Activated T-cell treated with anti-CD3 and anti-CD28 coated beads, Interleukin-2, amount 50 U/mL, for 72 hours (primary cell): ENCODE measurements at places on chromosomes 5 and 9. TPM values are rescaled to one million over a fixed set of nuclear protein-coding genes. Genes with fewer than 3 reads are reported as not detected.

- DNase-seq, result no peak
Measured at GRCh38 chr9:37952731-37953130, 48.8 kb upstream of the SLC25A51 start.

Gene ENC1
- total RNA-seq, result 0.60 TPM

DNA sequence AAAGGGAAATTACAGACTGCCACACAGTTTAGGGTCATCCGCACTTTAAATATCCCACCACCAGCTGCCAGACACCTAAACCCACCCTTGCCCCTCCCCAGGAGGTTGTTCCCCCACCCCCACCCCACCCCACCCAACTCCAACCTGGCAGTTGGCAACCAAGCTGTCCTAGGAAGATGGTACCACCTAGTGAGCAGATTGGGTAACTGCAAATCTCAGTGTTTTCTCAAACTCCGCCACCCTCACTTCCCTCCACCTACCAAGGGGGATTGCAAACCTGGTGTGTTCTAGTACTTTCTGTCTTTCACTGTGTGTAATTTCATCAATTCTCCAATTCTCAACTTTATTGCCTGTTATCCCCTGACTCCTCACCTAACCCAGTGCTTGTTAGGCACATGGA, 323.8 kb upstream of the IRX2 start:
- no peak for DNase-seq

DNA sequence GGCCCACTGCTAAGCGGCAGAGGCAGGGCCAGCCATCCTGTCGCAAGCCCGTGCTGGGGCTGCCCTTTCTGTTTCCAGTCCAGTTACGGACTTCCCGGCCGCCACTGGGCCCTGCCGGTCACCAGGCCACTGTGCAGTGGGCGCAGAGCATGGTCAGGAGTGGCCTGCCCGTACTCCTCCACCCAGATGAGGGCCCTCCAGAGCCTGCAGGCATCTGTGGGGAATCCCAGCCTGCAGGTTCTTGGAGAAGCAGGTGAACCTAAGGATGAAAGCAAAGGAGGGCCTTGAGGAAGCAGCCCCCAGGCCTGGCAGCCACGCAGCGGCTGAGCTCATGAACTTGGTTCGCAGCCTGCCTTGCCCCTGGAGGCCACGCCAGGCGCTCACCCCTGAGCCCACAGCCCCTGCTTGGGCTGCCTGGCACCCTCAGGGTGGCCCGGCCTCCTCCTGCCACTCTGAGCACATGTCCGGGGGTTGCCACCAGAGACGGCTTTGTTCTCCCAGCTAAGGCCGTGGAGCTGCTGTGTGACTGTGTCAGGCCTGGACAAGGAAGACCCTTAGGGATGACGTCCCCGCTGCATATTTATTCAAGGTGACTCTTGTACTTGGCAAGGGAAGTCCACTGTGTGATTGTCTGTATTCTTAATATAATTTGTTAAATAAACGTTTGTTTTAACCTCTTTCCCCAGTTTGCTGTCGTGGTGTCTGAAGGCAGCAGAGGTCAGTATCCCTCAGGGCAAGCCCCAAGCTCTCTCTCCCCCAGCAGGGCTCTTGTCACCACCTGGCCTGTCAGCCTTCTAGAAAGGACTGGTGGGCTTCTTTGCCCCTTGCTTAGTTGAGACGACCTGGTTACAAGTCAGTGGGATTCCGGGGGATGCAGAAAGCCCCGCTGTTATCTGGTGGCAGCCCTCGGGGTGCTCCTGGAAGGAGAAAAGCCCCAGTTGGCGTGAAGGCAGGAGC, 107.1 kb upstream of the LMX1B start:
- no peak for DNase-seq

Gene ADAMTS16
- not detected for total RNA-seq

DNA sequence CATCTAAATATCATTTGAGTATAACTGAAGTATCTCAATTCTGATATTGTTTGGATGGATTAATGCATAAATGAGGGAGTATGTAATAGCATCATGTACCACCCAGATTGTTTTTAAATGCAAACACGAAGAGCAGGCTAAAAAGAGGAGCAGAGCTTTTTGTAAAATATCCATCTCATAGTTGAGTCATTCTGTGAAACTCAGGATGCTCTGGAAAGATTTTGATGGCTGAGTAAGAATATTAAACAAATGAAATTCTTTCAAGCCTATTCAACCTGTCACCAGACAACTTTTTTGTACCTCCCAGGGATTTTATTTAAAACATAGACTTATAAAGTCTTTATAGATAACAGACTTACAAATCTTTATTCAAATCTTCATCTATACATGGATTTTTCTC, 625.9 kb downstream of the TLE4 start:
- no peak for DNase-seq

DNA sequence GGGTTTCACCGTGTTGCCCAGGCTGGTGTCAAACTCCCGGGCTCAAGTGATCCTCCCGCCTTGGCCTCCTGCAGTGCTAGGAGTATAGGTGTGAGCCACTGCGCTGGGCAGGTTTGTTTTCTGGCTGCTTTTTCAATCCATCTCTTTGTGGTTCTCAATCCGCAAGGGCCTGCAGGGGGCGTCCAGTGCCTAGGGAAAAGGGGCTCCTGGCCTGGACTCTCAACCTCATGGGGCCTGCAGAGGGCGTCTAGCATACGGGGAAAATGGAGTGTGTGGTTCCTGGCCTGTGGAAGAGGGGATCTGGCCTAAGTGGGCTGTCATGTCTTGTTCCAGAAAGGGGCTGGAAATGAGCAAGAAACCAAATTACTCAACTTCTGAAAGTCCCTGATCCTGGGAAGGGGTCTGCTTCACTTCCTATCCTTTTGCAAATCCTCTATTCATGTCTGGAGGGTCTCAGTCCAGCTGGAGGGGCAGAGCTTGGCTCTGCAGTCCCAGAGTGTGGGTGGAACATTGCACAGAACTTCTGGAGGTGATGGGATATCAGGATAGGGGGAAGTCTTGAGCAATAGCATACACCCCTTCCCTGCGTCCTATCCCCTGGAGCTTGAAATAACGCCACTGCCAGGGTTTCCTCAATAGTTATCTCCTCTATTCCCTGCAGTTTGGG, 12.7 kb upstream of the CCL27 start:
- DNase-seq, result peak; percentile 66

Gene CMBL
- total RNA-seq, result 1.2 TPM

- DNase-seq, result no peak
Measured at GRCh38 chr5:67366691-67367395, 170.2 kb upstream of the CD180 start.
